Heart left ventricle (tissue), 16 donors: ENCODE measurements at places on chromosomes 5 and 9. TPM values are rescaled to one million over a fixed set of nuclear protein-coding genes. Genes with fewer than 3 reads are reported as not detected.

DNA sequence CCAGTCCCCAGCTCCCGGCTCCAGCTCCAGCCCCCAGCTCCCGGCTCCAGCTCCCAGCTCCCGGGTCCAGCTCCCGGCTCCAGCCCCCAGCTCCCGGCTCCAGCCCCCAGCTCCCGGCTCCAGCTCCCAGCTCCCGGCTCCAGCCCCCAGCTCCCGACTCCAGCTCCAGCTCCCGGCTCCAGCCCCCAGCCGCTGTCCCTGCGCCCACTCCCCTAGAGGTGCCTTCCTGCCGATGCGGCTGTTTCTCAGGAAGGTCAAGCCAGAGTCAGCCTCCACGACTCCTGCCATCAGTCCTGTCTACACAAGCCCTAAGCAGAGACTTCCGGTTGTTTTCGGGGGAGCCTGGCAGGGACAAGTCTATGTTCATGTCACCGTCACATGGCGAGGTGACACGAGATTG, 74.8 kb downstream of the ZNF354C start:
- no peak for DNase-seq

GRCh38 chr5:156326718-156327259, at the start of gene SGCD:
SGCD (plus strand) TSS chr5:156327164.
- peak; percentile 71 for DNase-seq

GRCh38 chr9:115466756-115467155, 348.8 kb upstream of the TNC start:
- DNase-seq = no peak

DNA sequence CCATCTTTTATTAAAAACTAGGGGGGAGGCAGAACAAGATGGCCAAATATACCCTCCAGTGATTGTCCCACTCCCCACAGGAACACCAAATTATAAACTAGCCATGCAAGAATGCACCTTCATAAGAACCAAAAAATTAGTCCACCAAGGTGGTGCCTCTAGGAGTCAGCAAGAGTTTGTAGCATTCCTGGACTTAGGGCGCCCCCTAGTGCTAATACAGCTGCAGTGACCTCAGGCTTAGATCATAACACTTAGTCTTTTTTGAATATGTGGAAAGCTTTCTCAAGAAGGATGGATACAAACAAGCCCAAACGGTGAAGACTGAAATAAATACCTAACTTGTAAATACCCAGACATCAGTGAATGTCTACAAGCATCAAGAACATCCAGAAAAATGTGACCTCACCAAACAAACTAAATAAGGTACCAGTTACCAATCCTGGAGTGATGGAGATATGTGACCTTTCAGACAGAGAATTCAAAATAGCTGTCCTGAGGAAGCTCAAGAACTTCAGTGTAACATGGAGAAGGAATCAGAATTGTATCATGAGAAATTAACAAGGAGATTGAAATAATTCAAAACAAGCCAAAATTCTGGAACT, 19.3 kb downstream of the PPIP5K2 start:
- peak; percentile 54 for DNase-seq

- DNase-seq = no peak
Observed at GRCh38 chr9:3758816-3759576, 233.2 kb upstream of the RFX3 start.

DNA sequence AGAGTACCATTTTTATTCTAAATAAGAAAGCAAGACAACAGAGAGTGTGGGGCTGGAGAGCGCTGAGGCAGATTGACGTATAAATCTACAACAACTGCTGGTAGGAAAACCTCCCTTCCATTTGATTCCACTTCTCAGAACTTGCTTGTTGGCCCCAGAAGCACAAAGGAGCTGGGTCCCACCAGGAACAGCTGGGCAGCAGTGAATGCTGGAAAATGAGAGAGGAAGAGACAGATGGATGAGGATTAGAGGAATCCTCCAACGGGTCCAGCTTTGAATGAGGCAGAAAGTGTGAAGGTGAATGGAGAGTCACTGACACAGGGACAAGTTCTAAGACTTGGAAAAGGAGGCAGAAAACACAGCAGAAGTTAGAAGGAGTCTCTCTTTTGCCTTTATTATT, 14.8 kb downstream of the TAS2R1 start:
- no peak for DNase-seq

DNA sequence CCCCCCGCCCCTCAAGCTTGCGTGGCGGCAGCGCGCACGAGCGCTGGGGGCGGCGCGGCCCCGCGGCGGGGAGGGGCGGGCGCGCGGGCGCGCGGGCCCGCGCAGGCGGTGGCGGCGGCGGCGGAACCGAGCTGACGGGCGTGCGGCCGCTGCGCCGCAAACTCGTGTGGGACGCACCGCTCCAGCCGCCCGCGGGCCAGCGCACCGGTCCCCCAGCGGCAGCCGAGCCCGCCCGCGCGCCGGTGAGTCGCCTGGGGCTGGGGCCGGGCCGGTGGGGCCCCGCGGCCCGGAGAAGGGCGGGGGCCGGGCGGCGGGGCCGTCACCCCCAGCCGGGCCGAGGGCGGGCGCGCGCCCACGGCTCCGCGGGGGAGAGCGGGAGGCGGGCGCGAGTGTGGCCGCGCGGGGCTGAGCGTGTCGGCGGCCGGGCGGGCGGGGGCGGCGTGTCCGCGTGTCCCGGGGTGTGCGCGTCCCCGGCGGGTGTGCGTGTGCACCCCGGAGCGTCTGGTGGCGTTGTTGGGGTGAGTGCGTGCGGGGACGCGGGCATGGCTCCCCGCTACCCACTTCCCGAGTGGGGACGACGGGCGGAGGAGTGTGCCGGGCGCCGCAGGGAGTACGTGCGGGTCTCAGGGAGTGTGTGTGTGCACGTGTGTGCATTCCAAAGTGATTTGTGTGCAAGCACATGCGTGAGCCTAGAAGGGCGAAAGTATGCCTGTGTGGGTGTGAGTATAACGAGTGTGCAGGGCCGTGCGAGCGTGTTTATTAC, at the start of gene NEK6:
NEK6 (plus strand) TSS at position 106 of the 763 bp plus-strand sequence. CDS start 44,016 bp downstream, outside the sequence.
- DNase-seq = peak; percentile 51

GRCh38 chr5:174148721-174149120, 103.2 kb downstream of the NSG2 start:
- DNase-seq = no peak

- DNase-seq = no peak
Observed at GRCh38 chr9:113247640-113248039, 26.3 kb downstream of the SLC31A1 start.

DNA sequence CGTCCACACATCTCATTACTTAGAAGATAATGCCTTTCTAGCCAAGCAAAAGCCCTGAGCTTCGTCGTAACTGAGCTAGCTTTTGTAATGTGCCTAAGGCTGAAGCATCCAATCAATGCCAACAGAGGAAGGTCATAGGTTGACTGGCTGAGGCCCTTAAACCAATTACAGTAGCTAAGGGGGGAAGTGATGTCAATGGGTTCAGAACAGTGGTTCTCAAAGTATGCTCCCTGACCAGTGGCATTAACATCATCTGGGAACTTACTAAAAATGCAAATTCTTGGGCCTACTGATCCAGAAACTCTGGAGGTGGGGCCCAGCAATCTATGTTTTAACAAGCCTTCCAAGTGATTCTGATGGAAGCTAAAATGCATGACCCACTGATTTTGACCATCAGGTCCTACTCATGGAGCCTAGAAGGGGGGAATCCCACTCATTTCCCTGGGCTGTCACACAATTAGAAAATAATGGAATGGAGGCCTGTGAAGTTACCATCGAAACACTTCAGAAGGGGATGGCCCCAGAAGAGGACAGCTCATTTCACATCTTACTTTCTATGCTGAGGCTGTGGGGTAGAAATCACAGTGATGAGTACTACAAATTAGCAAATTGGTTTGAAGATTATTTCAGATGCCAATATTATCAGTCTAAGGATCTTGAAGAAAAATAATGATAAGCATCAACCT, 4.8 kb upstream of the VLDLR start:
- DNase-seq = no peak

DNA sequence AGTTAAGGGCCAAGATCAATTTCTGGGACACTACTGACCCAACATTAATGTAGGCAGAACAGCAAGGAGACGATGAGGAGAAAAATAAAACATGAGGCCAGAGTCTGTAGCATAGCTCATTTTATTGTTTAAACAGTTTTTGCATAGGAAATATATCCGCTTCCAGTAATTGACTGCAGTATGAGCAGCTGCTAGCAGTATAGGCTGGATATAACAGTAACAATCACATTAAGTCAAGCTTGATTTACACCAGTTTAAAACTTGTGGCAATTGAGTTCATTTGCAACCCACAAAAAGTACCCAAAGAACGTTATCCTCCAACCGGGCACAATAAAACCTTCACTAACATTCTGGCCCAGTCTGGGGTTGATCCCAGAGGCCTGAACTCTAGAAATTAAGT, 232.2 kb downstream of the NFIB start:
- no peak for DNase-seq

DNA sequence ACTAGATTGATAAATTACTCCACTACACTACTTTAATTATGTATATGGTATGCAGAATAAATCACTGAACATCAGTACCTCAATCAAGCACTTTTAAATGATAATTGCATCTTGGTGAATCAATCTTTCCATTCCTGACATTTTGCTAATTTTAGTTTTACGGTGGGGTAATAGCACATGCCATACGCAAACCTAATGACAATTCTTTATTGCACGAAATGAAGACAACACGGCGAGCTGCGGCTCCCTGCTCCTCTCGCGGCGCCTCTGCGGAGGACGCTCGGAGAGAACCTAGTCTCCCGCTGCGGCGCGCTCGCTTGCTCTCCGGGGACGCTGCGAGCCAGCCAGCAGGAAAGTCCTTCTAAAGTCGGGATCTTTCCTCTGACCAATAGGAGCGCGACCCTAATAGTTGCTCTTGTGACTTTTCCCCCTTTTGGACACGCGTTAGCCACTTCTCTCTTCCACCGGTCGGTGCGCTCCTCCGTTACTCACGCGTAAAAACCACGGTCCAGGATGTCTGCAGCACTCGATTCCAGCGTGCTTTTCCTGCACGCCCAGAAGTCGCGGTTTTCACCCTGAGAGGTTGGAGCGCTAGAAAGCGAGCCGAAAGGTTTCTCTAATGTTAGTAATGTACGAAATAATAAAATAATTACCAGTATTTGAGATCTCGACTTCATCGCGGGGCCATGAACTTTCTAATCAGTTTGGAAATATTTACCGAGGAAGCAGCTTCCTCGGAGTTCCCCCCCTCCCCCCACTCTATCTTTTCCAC, 1.0 kb upstream of the MEF2C start:
- DNase-seq = peak; percentile 77

GRCh38 chr5:88889189-88890069, 6.4 kb upstream of the MEF2C start:
- peak; percentile 70 for DNase-seq

The HTR1A gene
- not detected for polyA plus RNA-seq

The POU5F2 gene
- polyA plus RNA-seq = 0.03 TPM

The ZFP2 gene
- 0.61 TPM for polyA plus RNA-seq

The TMC1 gene
- polyA plus RNA-seq = not detected

The PLEKHG4B gene
- not detected for polyA plus RNA-seq

The PRRX2 gene
- polyA plus RNA-seq = 0.83 TPM

The PCDHA9 gene
- not detected for polyA plus RNA-seq

The TRIM7 gene
- 3.6 TPM for polyA plus RNA-seq
